NCI-H1930 (cell line): ENCODE measurements at places on chromosomes 2 and 18.

GRCh38 chr2:183926433-183926832 lies 671.9 kb upstream of the ZNF804A start:
- no peak for DNase-seq

GRCh38 chr18:56233595-56233994 lies 404.8 kb downstream of the TXNL1 start:
- no peak for DNase-seq

GRCh38 chr2:29323301-29323700 lies 208.1 kb downstream of the CLIP4 start:
- DNase-seq: no peak

- no peak for DNase-seq
These were observed 161.7 kb upstream of the MYCN start for GRCh38 chr2:15778529-15779219.

DNA sequence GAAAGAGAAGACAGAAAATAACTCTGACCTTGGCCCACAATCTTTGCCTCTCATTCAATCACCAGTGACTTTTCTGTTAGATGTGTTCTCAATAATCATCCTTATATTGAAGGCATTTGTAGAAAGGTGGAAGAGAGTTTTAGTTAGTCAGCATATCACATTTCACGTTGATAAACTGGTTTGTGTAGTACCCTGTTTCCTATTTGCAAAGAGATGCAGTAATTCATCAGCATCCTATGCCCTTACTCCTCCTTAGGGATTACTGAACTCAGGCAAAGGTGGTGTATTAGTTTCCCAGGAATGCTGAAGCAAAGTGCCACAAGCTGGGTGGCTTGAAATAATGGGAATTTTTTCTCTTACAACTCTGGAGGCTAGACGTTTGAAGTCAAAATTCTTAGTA lies 145.0 kb downstream of the SPP2 start:
- no peak for DNase-seq

- DNase-seq: no peak
These were observed 148.3 kb downstream of the RHBDD1 start for GRCh38 chr2:226983895-226984749.

- peak; percentile 32 for DNase-seq
These were observed 773 bp downstream of the MBP start for GRCh38 chr18:77131652-77132368.

DNA sequence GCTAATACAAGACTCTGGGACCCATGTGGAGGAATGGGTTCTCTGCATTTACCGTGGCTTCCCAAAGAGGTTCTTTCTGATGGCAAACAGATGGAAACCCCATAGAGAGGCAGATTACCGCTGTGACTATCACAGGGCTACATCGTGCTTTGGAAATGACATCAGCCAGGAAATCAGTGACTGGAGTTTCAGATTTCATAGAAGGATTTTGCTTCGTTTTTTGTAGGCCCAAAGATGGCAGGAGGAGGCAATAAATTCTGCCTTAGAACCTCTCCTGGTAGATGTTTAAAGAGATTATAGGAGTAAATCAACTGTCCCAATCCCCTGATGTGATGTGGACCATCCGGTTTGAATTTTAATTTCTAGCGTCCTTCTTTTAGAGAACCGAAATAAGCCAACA lies 214.1 kb downstream of the AGPS start:
- no peak for DNase-seq

GRCh38 chr2:40415391-40415790 lies 36.5 kb downstream of the SLC8A1 start:
- no peak for DNase-seq

DNA sequence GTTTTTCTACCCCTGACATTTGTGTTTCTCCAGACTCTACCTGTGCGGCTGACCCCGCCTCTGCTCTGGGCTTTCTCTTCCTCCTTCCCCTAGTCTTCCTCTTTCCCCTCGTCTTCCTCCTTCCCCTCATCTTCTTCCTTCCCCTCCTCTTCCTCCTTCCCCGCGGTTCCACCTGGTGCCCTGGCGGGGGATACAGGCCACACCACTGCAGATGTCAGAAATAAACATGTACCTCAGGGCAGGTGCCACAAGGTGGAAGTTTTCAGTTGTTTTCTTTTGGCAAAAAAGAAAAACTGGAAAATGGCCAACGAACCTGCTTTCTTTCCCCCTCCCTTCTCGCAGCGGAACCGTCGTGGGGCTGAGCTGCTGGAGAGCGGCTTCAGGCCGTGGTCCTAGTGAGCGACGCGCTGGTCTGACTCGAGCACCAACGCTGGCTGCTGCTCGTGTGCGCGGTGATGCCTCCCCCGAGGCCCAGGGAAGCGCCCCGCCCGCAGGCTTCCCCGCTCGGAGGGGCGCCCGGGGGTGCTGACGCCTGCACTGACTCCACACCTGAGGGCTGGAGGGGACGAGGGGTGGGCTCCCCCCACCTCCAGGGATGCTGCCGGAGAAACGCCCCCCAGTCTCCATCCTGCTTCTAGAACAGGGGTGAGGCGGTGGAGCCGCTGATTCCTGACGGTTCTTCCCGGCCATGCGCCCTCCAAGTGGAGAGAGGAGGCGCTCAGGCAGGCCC lies 83.7 kb upstream of the ZNF516 start:
- DNase-seq: no peak

- no peak for DNase-seq
These were observed 1.2 kb downstream of the MEX3C start for GRCh38 chr18:51196118-51196810.

DNA sequence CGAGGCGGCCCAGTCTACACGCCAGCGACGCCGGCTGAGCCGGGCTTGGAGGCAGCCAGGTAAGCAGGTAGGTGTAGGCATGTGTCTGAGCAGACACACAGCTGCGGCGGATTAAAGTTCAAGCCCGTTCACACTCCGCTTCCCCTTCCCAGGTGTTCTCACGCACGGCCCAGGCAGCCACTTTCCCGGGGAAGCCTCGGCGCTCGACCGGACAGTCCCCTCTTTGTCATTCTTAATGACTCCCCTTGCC lies 367 bp downstream of the TGFA start:
- peak; percentile 31 for DNase-seq
